ENCODE measurements at places on chromosomes 7 and 10. TPM values are rescaled to one million over a fixed set of nuclear protein-coding genes. Genes with fewer than 3 reads are reported as not detected.

ABCB1 gene
- total RNA-seq: 0.82 TPM

MUC3A gene
- total RNA-seq: 50.6 TPM

TRRAP gene
- 46.5 TPM for total RNA-seq

- H3K36me3 ChIP-seq: no peaks in the 10 kb centered on the region
- peaks cover 15% of the 10 kb centered on the region for H3K4me1 ChIP-seq
- no peak overlapping the region for H3K4me3 ChIP-seq
- DNase-seq: no peak
Measured at GRCh38 chr7:69692611-69693010, 94.3 kb downstream of the AUTS2 start.

- no peak overlapping the region for H3K27ac ChIP-seq
- H3K27me3 ChIP-seq: no peaks in the 10 kb centered on the region
- no peak overlapping the region for H3K4me3 ChIP-seq
- peaks cover 27% of the 10 kb centered on the region for H3K4me1 ChIP-seq
Measured at GRCh38 chr10:13048762-13049161, 47.2 kb upstream of the CCDC3 start.
